ENCODE measurements at places on chromosomes 4 and X.

GRCh38 chr4:166143227-166143626 lies 270.2 kb downstream of the TLL1 start:
- DNase-seq: no peak

GRCh38 chr4:119284876-119285780 lies 36.8 kb downstream of the FABP2 start:
- no peak for DNase-seq

GRCh38 chrX:122816288-122816687 lies 367.8 kb upstream of the GRIA3 start:
- no peak for DNase-seq

DNA sequence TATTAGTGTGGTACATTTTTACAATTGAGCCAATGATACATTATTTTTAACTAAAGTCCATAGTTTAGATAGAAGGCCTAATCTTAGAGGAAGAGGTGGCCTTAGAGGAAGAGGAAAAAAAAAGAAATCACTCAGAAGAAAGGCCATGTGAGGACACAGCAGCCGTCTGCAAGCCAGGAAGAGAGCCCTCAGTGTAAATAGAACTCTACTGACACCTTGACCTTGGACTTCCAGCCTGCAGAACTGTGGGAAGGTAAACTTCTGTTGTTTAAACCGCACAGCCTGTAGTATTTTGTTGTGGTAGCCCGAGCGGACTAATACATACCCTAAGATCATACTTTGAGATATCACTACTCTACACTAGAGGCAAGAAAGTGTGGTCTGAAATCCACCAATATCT lies 5.1 kb upstream of the KCNIP4 start:
- no peak for DNase-seq

- no peak for DNase-seq
Observed at GRCh38 chr4:54099748-54100574, at the start of gene GSX2. Gene GSX2 (plus strand): TSS chr4:54100163. CDS start chr4:54100345, 182 bp downstream.

DNA sequence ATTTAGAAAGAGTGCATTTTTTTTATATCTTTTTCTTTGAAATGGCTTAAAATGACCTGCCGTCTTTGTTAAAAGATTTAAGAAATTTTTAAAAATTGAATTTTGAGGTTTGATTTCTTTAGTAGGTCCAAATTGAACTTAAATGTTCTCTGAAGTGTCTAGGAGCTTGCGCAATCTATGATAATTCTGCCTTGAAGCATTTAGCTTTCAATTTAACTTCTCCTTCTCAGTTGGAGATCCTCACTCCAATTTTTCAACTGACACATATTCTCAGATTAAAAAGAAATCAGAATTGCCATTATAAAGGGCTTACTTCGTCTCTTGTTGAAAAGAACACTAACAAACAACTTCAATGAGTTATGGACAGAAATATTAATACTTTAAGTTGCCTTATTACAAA lies 273.5 kb downstream of the TMA16 start:
- DNase-seq: no peak

DNA sequence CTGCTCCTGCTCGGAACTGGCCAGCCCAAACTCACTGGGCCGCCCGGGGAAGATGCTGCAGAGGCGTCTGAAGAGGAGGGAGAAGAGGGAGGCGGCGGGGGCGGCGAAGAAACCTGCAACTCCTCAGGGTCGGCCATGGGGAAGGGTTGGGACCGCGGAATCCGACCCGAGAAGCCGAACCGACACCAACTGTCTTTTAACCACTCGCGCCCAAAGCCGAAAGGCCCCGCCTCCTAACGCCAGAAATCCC lies at the start of gene C4orf46:
Gene C4orf46, minus strand, starts transcription at position 223 of the 250 bp plus-strand sequence. Its CDS starts 86 bp downstream, at position 137.
- DNase-seq: no peak

- no peak for DNase-seq
Observed at GRCh38 chr4:146495269-146495668, 26.5 kb downstream of the SLC10A7 start.

- no peak for DNase-seq
Observed at GRCh38 chr4:87088186-87088585, 132.2 kb downstream of the KLHL8 start.

DNA sequence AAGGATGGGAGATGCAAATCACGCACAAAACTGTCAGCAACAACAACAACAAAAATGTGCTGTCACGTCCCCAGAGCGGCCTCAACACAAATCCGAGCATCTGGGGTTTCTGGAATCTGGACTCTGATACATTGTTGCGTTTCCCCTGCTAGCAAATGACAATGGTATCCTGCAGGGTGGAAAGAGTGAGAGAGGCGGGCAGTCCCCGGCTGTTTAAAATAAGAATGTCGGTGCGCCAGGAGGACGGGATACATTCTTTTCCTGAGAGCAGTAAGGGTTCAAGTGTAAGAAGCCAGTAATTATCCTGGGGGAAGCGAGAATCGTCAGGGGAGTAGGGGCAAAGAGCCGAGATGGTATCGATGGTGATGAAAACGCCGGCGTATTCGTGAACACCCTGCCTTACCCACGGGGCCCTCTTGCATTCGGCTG lies 310.2 kb downstream of the ASMT start:
- DNase-seq: no peak

DNA sequence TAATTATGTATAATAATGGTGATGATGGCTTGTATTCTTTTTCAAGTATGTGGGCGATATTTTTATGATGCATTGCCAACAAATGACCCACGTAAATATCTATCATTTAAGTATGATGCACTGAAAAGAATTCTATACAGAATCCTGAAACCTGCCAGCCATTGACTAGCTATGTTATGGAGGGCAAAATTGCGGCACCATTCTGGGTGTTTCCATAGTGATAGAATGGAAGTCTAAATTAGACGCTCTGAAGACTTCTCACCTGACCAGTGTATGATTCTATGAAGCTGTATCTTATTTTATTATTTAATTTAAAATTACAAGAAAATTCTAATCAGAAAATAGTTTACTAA lies 677 bp upstream of the CENPC start:
- no peak for DNase-seq

- no peak for DNase-seq
Observed at GRCh38 chr4:62360156-62360545, 1160.0 kb downstream of the ADGRL3 start.

GRCh38 chr4:123986268-123986798 lies 589.7 kb downstream of the SPRY1 start:
- DNase-seq: no peak

DNA sequence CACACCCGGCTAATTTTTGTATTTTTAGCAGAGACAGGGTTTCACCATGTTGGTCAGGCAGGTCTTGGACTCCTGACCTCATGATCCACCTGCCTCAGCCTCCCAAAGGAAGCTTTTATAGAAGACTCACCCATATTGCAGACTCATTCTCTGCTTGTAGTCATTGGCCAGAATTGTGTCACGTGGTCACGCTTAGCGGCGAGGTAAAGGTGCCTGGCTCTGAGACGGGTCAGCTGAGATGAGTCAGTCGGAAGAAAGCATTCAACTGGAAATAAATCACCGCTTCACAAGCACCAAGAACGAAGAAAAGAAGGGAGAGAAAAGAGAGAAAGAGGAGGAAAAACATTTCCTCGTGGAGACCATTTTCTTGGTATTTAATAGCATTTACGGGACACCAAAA lies 218.8 kb upstream of the NOCT start:
- no peak for DNase-seq

- no peak for DNase-seq
Observed at GRCh38 chr4:126144543-126145237, 829.9 kb downstream of the FAT4 start.

- no peak for DNase-seq
Observed at GRCh38 chr4:183297675-183298074, 22.4 kb downstream of the CLDN22 start.

- no peak for DNase-seq
Observed at GRCh38 chr4:56622176-56622575, 58.9 kb downstream of the HOPX start.

- no peak for DNase-seq
Observed at GRCh38 chr4:172202480-172203076, 389.4 kb downstream of the GALNTL6 start.

DNA sequence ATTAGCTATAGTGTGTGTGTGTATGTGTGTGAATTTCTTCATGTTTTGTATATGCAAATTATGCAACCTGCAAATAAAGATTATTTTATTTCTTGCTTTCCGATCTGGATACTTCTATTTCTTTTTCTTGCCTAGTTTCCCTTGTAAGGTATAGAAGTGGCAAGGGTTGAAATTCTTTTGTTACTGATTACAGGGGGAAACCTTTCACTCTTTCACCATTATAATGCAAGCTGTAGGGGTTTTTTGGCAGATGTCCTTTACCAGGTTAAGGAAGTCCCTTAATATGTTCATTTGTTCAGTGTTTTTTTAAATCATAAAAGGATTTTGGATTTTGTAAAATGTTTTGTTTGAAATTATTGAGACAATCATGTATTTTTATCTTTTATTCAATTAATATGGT lies 44.3 kb upstream of the PDE5A start:
- no peak for DNase-seq

DNA sequence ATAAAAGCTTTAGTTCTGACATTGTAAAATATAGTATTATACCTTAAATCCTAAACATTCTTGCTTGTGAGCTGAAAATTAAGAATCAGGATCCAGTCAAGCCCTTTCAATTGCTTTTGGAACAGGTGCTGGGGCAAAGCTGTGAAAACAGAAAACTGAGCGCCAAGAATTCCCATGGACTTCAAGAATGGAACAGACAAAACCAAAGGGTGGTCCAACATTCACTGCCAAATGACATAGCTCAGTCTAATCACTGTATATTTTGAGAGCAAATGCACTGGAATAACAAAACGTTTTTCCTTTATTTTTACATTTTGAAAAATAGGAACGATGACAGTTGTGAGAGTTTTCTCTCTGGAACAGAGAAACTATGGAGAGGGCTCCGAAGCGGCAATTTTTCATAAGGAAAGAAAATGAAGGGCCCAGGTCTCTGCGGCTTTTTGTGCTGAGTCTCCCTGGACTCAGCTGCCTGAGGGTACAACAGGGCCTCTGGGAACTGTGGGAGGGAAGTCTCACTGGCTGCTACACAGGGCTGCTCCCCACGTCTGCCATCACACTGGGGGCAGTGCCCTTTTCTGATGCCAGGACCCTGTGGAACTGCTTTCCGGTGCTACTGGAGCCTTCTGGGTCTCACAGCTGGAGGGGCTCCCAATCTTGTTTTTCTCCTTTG lies 56.0 kb upstream of the BMPR1B start:
- no peak for DNase-seq

DNA sequence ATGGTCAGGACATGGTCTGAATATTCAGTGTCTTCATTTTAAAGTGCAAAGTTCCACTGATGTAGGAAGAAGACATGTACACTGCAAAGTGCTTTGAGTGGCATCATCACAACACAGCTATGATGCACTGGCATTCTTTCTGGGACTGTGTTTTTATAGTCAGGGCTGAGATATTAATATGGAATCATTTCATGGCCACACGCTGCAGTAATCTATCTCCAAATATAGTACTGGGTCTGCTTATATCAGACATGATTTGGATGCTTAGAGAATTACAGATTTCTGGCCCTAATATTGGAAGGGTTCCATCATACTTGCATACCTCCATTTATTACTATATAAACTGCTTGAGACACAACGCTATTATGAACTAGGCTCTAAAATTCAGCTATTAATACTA lies 1170.9 kb downstream of the NLGN4X start:
- no peak for DNase-seq

DNA sequence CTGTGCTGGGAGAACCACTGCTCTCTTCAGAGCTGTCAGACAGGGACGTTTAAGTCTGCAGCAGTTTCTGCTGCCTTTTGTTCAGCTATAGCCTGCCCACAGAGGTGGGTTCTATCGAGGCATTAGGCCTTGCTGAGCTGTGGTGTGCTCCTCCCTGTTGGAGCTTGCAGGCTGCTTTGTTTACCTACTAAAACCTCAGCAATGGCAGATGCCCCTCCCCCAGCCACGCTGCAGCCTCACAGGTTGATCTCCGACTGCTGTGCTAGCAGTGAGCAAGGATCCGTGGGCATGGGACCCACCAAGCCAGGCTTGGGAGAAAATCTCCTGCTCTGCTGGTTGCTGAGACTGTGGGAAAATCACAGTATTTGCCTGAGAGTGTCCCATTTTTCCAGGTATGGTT lies 133.8 kb upstream of the UBQLN2 start:
- DNase-seq: no peak

DNA sequence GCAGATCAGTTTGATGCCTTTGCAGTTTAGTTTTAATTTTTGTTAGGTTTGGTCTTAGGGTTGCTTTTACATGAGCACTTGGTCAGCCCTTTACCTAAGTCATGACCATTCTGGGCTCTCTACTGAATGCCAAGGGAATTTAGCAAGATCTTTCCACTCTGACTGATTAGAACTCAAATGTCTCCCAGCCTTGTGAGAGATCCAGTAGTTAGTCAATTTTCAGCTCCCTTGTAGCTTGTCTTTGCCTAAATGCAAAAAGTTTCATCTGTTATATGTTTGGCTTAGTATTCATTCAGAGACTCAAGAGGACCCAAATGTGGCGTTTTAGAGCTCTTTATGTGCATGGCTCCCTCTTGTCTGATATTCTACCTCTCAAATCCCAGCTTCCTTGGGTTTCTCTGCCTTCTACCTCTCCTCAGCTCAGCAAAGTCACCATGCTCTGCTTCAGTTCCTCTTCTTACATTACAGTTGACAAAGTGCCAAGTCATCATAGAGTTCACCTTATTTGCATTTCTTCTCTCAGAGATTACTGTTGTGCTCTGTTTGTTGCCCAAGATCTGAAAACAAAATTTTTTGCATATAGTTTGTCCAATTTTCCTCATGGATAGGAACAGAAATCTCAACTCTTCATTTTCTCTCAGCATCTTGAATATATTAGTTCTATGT lies 17.5 kb upstream of the JAKMIP1 start:
- DNase-seq: no peak

- DNase-seq: no peak
Observed at GRCh38 chr4:54120518-54120917, 20.6 kb downstream of the GSX2 start.

DNA sequence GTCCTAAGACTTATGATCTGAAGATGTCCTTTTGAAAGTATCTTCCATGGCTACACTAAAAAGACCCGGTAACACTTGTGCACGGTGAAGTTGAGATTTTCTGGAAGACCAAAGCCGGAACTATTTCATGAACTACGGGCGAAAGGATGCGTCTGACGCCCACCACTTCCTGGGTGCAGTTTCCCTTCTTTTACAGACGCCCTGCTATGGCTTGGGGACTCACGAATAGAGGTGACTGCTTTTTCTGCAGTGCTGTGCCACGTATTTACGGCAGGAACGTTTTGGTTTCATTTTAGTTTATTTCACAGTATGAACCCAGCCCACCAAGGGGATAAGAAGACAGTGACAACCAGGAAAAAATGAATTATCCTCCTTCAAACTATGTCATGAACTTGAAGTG lies 180.4 kb downstream of the AFAP1 start:
- peak; percentile 49 for DNase-seq

- DNase-seq: no peak
Observed at GRCh38 chr4:71639380-71639779, 144.5 kb downstream of the GC start.

All from CD4-positive, alpha-beta T cell treated with Interferon gamma for 1 hour (primary cell).